ENCODE measurements at places on chromosomes 16 and 17.

DNA sequence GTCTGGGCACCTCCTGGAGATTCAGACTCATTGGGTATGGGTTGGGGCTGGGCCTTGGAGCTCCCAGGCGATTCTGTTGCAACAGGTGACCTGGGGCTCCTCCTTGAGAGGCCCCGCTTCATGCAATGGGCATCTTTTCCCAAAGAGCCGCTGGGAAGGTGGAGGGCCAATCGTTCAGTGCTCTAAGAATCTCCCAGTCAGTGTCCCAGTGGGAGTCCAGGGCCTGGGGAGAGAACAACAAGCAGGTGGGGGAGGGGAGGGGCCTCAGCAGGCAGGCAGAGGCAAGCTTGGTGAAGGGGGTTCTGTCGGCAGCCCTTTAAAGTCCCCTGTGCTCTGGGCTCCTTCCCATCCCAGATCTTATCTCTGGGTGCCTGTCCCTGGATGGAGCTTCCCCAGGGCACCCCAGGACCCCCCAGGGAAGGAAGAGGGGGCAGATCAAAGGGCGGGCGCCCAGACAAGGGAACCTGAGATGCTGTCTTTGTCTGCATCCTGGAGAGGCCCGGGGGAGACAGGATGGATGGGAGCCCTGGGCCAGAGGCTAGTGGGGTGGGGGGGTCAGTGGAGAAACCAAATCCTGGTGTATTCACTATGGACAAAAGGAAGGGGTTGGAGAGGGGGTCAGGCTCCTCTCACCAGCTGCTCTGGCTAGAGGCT, 30.5 kb upstream of the NXPH3 start:
- no peak for DNase-seq

- no peak for DNase-seq
Observed at GRCh38 chr17:63528183-63528582, 5.0 kb downstream of the KCNH6 start.

DNA sequence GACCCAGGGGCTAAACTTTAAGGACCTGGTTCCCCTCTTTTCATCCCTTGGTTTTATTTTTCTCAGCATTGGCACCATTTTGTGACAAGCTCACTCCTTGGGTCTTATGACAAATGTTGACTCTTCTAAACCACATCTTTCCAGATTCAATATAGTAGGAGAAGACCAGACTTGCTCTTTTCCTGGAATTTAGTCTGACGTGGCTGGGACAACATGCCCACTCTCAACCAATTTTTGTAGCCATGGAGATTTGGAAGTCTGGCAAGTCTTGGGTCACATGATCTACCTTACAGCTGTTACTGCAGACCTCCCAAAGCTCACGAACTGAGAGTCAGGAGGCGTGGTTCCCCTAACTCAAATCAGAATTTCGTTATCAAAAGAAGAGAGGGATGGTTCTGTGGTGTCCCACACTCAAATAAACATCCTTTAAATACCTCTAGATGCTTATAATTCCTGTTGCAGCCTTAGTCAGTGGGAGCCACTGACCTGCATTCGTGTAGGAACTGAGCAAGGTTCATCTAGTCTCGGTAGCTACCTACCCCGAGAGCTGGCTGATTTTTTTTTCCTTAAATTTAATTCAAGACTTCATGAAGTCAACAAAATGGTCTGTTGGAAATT, 683.5 kb downstream of the MAF start:
- no peak for DNase-seq

DNA sequence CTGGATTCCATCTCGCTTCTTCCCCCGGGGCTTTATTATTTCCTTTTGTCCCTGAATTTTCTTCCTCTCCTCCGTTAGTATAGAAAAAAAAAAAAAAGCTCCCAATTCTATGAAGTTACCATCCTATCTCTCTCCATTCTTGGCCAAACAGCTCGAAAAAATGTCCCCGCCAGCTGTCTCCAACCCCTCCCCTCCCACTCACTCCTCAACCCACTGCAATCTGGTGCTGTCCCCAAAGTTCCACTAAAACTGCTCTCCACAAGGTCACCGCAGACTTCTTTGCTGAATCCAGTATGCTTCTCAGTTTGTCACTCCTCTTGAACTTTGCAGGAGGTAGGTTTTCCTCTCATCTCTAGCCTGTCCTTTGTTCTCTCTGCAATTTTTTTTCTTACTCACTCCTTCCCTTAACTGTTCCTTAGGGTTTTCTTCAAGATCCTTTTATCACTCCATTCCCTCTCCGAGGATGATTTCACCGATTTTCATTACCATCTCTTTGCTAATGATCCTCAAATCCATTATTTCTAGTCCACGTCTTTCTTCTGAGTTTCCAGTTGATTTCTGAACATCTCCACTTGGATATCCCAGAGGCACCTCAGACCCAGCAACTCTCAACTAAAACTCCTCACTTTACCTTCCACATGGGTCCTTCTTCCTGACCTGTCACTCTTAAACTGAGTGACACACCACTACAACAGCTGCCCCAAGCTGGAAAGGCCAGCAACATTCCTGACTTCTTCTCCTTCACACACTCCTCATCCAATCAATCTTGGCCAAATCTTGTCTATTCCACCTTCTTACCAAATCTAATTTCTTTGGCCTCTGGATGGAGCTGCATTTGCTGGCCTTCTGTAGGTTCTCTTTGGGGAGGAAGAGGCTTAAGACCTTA, 1.5 kb upstream of the SUMO2 start:
- DNase-seq, result no peak

GRCh38 chr16:89189358-89190025, 10.8 kb downstream of the SLC22A31 start:
- DNase-seq, result no peak

DNA sequence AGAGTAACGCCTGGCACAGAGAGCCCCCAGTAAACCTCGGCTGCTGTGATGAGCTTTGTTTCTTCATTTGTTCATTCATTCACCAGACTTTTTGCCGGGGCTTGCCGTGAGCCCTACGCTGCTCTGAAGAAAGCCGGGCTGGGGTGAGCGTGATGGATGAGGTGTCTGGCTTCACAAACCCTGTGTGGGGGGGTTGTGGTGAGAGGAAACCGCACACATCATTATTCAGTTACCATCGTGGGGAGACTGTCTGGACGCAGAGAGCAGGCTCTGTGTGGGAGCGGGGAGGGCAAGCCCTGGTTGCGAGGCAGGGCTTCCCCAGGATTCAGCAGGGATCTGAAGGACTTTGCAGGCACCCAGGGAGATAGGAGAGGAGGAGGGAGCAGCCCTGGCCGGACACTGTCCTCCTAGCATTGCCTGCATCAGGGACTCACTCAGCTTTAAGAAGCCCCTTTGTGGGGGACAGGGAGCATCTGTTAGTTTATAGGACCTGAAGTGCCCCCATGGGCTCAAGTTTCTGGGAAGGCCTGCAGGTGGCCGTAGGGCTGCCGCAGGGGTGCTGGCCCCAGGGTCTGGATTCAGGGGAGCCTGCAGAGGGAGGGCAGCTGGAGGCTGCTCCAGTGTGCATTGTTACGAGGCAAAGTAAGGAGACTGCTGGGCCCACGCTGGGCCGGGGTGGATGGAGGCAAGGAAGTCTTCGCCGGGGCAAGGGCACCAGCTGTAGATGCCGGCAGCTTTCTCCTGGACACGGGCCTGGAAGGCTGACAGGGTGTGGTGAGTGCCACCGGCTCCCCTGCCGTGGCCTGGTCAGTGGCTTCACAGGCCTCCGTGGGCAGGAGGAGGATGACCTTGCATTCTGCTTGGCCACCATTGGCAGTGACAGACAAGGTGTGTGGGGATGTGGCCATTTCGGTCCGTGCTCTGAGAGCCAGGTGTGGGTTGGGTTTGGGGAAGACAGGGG, 334.5 kb downstream of the SEC14L1 start:
- DNase-seq, result peak; percentile 1

DNA sequence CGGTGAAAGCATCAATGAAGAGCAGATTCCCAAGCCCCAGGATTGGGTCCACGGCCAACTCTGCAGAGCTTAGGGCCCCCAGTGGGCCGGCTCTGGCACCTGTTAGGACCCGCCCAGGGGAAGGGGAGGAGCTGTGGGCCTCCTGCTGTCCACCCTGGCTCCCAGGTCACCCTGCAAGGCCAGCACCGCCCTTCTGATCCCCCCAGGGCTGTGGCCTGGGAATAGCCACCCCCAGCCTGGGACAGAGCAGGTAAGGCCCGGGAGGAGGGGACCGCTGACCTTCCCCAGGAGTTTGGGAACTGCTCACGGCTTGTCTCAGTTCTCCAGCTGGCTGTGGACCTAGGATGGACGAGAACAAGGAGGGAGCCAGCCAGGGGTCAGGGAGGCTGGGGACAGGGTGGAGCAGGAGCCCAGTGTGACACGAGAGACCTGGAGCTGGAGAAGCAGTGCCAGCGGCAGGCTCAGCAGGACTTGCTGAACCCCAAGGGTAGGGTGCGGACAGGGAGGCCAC, 39.3 kb upstream of the SLC38A10 start:
- no peak for DNase-seq

DNA sequence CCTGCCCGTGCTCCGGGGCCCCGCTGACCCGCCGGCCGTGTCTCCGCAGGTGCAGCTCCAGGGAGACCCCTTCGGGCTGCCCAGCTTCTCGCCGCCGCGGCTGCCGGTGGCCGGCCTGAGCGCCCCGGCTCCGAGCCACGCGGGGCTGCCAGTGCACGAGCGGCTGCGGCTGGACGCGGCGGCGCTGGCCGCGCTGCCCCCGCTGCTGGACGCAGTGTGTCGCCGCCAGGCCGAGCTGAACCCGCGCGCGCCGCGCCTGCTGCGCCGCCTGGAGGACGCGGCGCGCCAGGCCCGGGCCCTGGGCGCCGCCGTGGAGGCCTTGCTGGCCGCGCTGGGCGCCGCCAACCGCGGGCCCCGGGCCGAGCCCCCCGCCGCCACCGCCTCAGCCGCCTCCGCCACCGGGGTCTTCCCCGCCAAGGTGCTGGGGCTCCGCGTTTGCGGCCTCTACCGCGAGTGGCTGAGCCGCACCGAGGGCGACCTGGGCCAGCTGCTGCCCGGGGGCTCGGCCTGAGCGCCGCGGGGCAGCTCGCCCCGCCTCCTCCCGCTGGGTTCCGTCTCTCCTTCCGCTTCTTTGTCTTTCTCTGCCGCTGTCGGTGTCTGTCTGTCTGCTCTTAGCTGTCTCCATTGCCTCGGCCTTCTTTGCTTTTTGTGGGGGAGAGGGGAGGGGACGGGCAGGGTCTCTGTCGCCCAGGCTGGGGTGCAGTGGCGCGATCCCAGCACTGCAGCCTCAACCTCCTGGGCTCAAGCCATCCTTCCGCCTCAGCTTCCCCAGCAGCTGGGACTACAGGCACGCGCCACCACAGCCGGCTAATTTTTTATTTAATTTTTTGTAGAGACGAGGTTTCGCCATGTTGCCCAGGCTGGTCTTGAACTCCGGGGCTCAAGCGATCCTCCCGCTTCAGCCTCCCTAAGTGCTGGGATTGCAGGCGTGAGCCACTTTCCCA, 5.9 kb downstream of the CTF1 start:
- peak; percentile 69 for DNase-seq

- DNase-seq, result peak; percentile 32
Observed at GRCh38 chr17:66953630-66954020, 10.9 kb upstream of the CACNG4 start.

DNA sequence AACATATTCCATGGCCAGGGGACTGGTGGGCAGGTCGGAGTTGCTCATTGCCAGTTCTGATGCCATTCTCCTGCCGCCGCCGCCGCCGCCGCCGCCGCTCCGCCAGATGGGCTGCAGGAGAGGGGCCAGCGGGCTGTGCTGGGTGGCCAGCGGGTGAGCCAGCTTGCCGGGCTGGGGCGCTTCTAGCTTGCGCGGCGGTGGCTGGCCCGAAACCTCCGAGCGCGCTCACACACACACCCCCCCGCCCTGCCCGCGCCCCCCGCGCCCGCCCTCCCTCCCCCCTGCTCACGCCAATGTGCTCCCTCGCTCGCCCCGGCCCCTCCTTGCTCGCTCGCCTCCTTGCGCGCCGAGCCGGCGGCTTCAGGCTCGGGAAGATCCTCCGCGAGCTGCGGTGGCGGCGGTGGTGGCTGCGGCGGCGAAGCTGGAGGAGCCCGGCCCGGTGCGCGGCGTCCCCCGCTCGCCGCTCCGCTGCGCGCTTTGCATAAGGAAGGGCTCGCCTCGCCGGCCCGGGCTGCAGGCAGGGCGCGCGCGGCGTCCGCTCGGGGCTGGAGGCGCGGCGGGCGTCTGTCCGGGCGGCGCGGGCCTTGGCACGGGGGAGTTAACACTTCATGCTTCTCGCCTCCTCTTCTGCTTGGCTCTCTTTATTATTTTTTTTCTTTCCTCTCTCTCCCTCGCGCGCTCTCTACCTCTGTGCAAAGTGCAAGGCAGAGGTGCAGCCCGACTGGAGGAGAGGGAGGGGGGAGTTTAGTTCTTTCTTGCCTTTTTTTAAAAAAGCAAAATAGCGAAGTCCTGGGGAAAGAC, 500 bp downstream of the MAF start:
- peak; percentile 74 for DNase-seq

GRCh38 chr17:50311112-50311460, 34.8 kb upstream of the XYLT2 start:
- no peak for DNase-seq

- DNase-seq, result no peak
Observed at GRCh38 chr17:78107976-78108725, 20.4 kb downstream of the TMC6 start.

DNA sequence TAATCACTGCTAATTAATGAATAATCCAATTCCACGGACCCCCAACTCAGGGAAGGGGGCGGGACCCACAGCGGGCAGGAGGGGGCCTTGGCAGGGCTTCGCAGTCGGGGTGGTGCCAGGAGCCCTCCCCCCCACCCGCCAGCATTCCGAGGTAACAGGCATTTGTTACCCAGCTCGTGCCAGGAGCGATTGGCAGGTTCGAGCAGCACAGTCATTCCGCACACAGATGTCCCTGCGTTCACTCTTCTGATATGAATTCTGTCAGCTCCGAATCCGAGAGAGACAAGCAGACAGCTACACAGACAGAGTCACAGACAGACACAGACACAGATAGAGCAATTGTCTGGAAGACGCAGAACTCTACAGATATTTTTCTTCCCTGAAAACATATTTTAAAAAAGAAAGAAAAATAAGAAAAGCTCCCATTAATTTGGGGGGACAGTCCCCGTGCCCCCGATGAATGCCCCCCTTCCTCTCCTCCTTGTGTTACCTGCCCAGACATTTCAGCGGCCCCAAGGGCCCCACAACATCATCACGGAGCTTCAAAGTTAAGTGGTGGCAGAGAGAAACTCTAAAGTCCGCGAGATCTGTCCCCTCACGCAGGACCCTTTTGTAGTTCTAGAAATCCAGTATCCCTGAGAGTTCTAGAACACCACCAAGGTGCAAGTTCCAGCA, 10.2 kb downstream of the NEUROD2 start:
- DNase-seq, result no peak

GRCh38 chr17:71084219-71084618, 914.9 kb downstream of the KCNJ2 start:
- DNase-seq, result peak; percentile 15

DNA sequence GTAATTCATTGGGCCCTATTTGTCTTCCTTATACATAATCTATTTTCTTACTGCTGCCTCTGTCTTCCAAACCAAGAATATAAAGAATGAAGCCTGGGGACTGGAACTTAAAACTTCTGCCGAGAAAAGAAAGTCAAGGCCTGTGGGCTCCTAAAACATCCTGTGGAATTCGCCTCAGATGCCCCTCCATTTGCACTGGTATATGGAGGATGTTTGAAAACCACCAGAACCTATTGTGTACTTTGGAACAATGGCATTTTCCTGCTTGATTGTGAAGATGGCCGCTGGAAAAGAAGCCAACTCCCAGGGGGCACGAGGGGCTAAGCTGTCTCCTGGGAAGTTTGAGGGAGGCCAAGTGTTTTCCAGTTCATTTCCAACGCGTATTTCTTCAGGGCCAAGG, 122.4 kb downstream of the WWOX start:
- no peak for DNase-seq
